ENCODE measurements at places on chromosomes 3 and 15.
A peak's percentile ranks its signal among the peaks of the same experiment; 100 is the strongest.

DNA sequence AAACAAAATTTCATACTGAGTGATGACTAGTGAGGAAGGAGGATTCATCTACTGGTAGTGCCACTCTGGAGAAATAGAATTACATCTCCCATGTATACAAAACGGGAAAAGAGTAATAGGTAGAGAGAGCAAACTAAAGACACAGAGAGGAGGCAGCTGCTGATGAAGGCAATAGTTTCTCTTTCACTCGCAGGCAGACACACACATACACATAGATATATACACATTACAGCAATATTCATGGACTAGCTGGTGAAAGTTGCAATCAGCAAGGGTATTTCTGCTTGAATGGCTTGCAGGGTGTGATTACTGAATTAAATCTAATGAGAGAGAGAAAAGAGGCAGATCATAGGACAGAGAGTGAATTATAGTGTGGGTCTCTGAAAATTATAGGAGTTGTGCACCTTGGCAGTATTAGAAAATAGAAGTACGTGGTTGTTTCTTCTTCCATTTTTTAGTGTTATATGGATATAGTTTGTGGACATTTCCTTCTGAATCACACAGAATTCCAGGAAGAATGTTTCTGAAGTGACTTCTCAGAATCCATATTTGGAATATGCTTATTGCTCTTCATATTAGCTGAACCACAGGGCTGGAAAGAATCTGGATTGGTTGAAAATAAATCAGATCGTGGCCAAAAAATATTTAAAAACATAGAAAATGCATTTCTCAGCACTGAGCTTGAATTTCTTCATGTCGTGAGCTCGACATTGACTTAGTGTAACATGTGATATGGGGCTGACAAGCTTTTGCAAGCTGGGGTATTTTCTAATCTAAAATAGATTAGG is 991.2 kb downstream of the TUSC7 start:
- DNase-seq, result no peak

- no peak for DNase-seq
Observed at GRCh38 chr15:72474466-72474911, 359 bp downstream of the ARIH1 start.

GRCh38 chr3:61936344-61936937 is 375.1 kb downstream of the PTPRG start:
- DNase-seq, result no peak

GRCh38 chr3:127070776-127071175 is 87.9 kb downstream of the PLXNA1 start:
- no peak for DNase-seq

DNA sequence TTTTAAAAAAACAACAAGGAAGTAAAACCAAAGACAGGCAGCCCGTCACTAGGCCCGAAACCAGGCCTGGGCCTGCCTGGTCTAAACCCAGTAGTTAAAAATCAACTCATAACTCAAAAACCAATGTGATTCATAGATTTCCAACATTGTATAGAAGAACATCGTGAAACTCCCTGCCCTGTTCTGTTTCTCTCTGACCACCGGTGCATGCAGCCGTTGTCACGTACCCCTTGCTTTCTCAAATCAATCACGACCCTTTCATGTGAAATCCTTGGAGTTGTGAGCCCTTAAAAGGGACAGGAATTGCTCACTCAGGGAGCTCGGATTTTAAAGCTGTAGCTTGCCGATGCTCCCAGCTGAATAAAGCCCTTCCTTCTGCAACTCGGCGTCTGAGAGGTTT is 89.5 kb downstream of the DCLK3 start:
- DNase-seq, result no peak

DNA sequence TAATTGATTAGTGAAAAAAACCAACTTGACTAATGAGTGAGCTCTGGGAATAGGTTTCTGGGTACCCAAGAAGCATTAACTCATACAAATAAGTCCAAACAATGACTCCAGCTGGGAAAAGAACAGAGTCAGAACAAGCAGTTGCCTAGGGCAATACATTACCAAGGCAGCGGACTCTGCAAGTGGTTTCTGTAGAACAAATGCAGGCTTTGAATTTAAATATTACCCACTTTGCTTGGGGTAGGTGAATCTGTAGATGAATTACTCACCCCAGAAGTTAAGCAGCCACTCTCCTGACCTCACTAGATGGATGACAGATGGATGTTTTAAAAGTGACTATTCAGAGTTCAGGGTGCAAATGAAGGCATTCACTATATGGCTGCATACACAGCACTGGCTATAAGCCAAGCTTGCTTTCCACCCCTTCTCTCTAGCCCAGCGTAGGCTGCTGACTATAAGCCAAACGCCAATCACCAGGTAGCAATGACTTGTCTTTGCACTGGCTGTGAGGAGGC is 73.1 kb upstream of the BHLHE40 start:
- DNase-seq, result no peak

DNA sequence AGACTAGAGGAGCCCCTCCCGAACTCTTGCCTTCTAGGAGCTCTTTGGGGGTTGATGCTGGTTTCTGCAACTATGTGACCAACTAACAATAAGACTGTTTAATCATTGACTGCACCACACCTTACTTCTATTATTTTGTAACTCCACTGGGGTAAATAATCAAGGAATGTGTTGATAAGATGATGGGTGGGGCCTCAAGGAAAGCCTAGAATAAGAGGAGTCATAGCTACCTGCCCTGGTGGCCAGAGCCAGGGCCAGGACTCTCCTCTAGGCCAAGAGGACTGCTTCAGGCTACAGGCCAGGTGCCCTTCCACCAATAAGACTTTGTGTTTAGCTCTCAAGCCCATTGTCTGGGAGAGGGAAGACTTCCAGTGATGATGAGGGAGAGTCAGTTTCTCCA is 41.2 kb upstream of the PIAS1 start:
- no peak for DNase-seq

- no peak for DNase-seq
Observed at GRCh38 chr15:96700555-96700954, 370.1 kb downstream of the NR2F2 start.

DNA sequence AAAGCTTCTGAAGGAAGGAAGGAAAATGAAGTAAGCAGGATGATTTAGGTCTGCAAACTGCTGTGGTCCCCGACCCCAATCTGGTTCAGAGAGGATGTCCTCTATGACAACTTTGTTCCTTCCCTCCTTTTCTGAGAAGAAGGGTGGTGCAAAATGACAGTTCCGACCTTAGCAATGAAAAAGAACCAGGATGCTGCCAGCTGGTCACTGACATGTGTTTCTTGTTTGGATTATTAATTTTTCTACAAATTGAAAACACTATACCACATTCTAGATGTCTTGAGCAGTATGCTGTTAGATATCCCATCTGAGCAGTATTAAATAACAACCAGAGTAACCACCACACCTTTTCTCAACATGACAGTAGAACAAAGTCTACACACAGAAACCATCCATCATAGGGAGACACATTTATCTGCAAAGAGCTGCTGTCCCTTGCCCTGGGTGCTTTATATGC is 27.5 kb downstream of the CDCP1 start:
- no peak for DNase-seq

- DNase-seq, result no peak
Observed at GRCh38 chr3:4742359-4742758, 236.9 kb upstream of the BHLHE40 start.

DNA sequence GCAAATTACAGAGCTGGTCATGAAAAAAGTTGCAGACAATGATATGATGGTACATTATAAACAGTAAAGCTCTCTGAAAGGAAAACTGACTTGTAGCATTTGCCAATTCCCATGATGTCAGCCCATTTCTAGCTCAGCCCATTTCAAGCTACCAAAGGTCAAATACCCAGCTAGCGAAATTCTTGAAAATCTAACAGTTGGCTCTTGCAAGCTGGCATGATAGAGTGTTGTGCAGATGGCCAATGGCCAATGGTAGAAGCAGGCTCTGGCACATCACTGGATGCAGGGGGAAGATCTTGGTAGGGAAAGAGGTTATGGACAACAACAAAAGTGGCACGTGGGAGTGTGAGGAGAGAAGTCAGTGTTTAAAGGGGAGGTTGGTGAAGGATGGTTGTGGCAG is 36.7 kb downstream of the RASGRF1 start:
- DNase-seq, result no peak

- DNase-seq, result peak; percentile 82
Observed at GRCh38 chr3:129121792-129122411, at the start of gene RAB43. Gene RAB43, minus strand, starts transcription at chr3:129121804. Its CDS starts 315 bp downstream, at chr3:129121489.

- DNase-seq, result no peak
Observed at GRCh38 chr15:44315126-44315525, 26.6 kb downstream of the GOLM2 start.

DNA sequence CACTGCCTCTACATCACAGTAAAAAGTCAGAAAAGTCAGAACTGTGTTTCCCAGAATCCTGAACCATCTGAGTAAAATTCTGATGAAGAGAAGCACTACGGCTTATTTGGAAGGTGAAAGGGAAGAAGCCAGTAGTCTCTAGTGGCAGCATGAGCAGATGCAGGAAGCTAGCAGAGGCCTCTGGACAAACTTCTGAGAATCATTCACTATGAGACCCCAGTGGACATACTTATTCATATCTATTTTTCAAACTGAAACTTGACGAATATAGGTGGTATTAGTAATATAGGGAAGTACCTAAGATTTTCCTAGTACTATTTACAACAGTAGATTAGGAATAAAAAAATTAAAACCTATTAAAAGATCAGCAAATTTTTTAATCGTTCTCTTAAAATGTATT is 272.8 kb upstream of the TTC14 start:
- DNase-seq, result no peak

DNA sequence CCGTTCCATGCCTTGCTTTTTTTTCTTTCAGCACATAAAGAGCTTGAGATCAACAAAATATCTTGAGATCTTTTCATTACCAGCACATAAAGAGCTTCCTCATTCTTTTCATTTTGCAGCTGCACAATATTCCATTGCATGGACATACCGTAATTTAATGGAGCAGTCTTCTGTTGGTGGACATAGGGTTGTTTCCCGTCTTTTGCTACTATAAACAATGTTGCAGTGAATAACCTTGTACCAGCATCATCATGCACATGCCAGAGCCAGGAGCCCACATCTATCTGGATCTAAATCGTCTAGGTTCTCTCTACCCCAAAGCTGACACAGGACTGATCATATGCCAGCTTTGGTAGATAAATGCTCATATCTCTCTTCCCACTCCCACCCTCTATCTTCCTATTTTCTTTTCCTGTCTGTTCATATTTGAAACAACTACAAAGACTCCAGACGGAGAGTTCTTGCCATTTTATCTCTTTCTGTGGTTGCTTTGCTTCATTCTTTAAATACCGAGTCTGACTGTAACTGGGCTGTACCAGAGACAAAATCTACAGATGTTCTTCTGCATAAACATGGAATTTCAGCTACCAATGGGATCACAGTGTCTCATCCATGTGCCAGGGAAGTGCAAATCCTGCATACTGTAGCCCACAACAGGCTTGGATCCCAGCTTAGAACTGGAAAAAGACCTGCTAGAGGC is 47.1 kb upstream of the AKAP13 start:
- no peak for DNase-seq

DNA sequence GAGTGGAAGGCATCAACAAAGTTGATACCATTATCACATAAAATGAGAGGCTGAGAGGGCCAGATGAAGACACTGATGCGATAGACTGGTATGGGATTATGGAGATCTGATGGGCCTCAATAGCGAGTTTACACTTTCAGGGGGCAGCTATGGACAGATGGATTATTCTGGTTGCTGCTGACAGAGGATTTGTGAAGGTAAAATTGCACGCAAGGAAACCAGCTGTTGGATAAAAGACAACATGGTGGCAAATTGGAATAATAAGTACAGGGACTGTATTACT is 203.9 kb downstream of the MBNL1 start:
- DNase-seq, result no peak

DNA sequence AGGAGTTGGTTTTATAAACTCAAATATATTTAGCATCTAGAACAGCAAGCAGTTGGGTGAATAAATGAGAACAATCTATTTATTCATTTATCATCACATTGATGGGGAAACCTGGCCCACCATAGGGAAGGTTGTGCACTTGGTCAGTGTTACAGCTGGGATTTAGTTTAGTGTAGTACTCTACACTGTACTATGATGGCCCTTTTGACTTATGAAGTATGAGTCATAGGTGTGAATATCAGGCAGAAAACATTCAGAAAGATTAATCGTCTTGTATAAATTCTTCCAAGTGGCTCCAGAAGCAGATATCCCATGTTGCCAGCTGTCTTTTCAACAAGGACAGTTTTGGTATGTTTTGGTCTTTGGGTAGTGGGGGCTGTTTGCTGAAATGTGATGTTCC is 38.0 kb downstream of the BBS4 start:
- DNase-seq, result no peak

DNA sequence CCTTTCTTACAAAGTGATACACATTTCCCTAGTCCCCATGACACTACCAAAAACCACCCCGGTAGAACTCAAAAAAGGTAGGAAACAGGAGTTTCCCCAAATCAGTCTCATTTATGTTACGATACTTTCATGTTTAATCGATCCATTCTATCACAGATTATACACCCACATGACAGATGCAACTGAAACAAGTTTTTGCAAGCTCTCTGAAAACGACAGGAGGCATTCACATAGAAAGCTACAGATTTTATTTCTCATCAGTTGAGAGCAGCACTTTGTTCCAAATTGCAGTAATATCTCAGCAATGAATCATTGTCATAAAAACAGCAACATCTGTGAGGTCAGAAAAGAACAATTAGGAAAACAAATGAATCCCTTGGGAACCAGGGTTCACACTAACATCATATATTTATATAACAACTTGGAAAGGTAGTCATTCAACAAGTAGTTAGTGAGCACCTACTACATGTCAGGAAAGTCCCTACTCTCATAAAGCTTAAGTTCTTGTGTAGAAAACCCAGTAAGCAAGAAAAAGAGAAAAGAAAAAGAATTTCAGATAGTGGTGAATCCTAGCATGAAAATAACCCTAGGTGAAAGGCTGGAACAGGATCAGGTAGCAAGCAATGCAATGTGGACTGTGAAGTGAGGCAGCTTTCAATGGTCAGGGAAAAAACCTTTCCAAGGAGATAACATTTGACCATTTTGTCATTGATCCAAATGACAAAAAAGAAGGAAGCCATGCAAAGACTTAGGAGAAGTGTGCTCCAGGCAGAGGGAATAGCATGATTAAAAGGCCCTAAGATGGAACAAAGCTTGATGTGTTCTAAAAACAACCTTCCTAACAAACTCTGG is 8.3 kb downstream of the PLD1 start:
- DNase-seq, result no peak

DNA sequence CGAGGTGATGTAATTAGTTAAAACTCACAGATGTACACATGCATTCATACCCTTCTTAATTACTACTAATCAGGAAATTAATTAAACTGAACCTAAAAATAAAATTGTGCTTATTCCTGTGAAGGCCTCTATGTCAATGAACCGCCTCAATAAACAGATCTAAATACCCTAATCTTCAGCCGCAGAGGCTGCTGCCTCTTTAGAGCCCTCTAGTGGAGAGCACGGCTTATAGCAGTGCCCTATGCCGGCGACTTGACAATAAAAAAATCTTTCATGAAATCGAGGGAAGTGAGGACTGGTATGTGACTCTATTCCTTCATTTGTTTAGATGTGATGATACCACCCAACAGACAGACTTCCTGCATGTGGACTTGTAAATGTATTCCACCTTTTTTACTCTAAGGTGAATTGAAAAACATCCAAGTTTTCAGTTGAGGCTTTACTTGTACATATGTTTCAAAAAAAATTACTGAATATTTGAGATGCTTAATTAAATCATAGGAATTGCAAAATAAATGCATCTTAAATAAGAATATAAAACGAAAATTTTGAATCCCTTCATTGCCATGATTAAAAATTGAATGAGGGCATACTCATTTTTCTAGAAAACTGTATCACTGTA is 8.3 kb upstream of the EPHA3 start:
- DNase-seq, result no peak

- no peak for DNase-seq
Observed at GRCh38 chr15:44034933-44035624, 160.0 kb downstream of the FRMD5 start.

- no peak for DNase-seq
Observed at GRCh38 chr3:122443090-122443489, 27.2 kb upstream of the WDR5B start.

- no peak for DNase-seq
Observed at GRCh38 chr3:95615592-95616310, 1198.6 kb upstream of the EPHA6 start.

Data from stimulated activated CD8-positive, alpha-beta memory T cell treated with anti-CD3 and anti-CD28 coated beads, Interleukin-12 subunit alpha, Interleukin-12 subunit beta, amount 100 ng/mL, for 4 hours (primary cell).